ENCODE measurements at places on chromosomes 2 and 18. TPM values are rescaled to one million over a fixed set of nuclear protein-coding genes. Genes with fewer than 3 reads are reported as not detected.

DNA sequence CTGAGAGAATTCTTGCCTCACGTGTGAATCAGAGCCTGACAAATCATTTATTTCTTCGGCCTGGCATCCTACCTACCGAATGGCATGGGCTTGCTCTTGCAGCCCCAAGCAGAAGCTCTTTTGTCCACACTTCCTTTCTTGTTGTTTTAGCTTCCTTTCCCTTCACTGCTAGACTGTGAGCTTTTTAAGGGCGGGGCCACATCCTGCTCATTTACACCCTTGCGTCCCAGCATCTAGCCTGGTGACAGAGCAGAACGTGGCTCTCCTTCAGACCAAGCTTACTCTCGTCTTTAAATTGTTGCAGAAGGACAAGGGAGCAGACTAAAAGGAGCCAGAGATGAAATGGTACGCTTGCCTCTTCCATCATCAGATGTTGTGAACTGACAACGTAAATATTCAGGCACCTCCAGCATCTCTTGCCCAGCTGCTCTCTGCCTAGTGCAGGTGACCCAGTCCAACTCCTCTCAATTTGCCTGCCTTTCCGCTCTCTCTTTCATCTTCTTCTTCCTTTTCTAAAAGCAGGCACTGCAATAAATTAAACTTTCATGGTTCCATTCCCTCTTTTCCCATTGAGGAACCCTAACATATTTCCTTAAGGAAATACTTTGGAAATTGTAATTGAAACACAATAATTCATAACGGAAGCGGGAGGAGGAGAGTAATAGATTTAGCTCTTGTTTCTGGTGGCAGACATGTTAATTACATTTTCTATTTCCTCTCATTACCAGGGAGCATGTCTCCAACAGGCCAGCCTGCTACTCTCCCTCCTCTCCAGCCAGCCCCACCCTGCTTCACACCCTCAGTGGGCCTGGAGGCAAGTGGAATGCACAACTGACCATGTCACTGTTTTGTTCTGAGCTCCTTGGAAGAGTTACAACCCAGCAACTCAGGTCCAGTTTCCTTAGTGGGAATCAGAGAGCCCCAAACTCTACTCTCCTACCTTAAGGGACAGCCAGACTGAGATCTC is 228.1 kb upstream of the TRIB2 start:
- DNase-seq: no peak

DNA sequence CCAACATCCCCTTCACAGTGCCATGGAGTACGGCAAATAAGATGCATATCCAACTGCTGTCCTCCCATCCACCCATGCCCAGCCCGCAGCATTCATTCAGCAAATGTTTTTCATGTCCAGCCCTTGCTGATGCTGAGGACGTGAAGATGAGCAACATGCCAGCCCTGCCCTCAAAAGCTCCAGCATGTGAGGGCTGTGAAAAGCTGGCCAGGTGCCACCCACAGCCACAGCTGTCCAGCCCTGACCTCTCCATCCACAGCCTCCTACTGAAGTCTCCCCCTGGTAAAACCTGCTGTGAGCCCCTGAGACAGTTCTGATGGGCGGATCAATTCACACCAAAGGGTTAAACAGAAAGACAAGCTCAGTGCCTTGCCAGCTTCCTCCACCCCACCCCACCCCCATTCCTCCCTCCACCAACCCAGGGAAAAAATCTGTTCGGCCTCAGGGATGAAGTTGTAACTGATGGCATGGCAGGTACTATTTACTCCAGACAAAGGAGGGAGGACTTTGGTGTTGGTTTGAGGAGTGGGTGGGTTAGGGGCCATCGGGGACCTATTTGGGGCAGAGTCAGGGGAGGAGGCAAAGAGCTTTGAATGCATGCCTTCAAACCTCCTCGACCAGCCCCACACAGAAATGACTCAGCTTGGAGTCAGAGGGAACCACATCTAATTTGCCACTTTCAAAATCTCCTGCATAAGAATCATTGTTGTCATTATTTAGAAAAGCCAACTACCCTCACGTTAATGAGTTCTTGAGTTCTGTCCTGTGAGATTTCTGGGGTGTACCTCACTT is 4.3 kb downstream of the ZBTB7C start:
- DNase-seq: no peak

DNA sequence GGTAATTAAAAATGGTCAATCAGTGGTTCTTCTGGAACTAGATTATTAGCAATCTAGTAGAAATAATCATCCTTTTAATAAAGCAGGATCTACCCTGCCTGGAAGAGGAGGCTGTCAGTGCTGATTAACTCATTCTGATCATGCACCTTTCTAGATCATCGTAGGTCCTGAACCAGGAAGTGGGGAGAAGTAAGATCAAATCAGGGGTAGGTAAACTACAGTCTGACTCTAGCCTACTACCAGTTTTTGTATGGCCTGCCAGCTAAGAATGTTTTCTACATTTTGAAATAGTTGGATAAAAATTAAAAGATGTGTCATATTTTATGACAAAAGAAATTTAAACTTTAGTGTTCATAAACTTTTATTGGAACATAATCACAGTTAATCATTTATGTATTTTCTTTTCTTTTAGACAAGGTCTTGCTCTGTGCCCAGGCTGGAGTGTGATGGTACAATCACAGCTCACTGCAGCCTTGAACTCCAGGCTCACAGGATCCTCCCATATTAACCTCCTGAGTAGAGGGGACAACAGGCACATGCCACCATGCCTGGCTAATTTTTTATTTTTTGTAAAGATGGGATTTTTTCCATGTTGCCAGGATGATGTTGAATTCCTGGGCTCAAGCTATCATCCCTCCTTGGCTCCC is 36.1 kb downstream of the C18orf54 start:
- no peak for DNase-seq

GRCh38 chr18:58529714-58530354 is 99.1 kb downstream of the ALPK2 start:
- DNase-seq: no peak

- DNase-seq: no peak
These were observed 13.4 kb upstream of the EVA1A start for GRCh38 chr2:75574106-75574505.

DNA sequence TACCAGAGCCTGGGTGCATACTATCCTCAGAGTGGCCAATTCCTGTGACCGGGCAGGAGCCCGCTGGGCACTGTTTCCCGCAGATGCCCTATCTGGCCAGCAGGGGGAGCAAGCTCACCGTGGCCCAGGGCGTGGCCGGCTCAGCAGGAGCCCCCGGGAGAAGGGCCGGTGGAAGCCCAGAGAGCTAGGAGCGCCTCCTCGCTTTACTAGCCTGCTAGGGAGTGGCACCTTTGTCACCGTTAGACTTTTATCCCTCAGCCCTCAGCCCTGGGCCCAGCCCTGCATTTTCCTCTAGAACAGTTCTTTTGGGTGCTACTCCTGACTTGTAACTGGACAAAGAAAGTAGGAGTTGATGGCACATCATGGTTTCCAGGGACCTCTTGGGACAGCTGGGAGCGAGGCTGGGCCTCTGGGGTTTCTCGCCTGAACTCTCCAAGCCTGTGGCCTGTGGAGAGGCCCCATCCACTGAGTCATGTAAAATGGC is 24.0 kb downstream of the TMEM177 start:
- no peak for DNase-seq

DNA sequence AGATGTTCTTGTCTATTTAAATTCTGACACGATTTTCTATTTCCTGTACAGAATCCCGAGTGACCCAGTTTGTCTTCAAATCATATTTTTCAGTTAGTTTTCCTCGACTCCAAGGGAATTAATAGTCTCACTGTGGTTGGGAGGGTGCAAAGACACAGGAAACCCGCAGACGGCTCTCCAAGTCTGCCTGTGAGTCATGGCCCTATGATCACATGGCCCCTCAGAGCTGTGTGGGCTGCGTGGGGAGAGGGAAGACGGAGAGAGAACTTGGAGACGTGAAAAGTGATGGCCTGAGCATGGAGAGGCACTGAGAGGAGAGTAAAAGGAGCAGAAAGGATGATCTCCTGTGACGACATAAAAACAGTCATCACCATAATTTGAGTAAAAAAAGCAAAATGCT is 989.9 kb downstream of the DCDC2C start:
- peak; percentile 63 for DNase-seq

DNA sequence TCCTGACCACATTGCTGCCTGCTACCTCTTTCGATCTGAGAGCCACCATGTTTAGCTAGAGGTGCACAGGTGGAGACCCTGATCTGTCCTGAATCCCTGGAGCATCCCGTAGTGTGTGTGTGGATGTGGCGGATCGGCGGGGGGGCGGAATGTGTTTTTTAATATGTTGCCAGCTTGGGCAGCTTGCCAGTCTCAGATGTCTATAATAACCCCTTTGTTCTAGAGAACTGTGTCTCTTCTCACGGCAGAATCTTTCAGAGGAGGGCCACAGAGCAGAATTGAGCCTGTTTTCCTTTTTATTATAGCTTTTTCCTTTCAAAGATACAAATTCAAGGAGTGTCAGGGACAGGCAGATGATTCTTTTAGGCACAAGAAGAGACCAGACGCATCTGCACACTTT is 934.1 kb upstream of the KLHL29 start:
- DNase-seq: no peak

DNA sequence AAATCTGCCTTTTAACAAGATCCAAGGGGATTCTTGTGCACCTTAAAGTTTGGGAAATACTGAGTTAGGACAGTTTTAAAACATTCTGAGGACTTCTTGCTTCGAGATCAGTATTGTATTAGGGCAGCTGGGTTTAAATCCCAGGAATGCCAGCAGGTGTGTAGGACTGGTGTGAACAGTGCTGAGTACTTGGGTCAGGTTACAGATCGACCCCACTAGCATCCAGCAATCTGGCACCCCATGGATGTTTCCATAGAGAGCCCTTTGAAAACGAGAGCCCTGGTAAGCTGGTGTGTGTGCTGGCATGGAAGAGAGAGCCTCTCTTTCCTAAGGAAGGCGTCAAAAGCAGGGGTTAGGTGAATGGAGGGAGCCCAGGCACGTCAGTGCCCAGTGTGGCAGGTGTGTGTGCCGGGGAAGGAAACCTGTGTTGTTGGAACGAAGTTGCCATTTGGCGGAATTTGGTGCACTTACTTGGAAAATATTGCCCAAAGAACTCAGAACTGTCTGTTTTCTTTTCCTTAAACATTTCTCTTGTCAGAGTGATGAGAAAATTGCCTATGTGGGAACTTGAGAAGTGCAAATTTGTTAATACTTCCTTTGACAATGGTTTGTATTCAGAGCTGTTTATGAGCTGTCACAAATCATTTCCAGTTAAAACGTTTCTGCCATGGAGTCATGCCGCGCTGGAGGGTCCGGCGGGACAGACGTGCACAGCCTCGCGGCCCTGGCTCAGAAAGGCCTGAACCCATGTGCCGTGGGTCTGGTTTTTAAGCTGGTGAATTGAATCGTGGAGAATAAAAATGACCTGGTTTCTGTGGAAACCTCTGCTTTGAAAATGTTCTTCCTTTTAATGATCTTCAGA is 38.1 kb downstream of the LDLRAD4 start:
- peak; percentile 35 for DNase-seq

DNA sequence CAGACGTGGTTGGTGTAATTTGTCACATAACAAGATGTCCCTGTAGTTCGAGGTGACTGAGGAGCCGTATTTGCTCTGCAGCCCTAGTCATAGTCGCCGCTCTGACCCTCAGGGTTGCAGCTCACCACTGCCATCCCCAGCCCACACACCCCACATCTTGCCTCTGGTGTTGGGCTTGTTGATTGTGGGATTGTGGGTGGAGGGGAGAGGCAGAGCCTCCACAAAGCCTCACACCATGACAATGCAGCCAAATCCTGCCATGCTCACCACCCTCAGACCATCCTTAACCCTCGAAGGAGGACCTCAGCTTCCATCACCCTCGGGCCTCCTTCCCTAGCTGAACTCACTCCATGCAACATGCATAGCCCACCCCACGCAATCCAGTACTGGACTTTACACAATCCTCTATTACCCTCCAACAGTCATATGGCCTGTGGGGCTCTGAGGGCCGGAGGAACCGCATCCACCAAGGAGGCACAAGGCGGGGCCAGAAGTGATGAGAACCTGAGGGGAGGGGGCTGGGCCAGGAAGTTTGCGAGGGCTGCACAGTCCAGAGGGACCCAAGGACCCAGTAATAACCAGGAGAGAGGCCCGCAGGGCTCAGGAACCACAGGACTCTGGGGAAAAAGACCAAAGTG is 11.6 kb downstream of the PKDCC start:
- no peak for DNase-seq

DNA sequence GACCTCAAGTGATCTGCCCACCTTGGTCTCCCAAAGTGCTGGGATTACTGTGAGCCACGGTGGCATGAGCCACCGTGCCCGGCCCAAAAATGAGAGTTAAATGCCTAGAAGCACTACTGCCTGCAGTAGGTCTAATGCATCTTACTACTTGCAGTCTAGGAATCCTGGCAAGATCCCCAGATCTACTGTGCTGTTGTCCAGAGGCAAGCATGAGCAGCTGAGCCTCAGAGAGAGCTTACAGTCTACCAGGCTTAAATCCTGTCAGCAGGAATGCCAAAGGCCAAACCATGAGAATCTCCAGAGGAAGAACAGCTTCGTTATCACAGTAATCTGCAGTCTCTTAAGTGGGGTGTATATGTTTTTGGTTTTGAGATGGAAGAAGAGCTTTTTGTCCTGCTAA is 54.4 kb downstream of the XRCC5 start:
- DNase-seq: no peak

DNA sequence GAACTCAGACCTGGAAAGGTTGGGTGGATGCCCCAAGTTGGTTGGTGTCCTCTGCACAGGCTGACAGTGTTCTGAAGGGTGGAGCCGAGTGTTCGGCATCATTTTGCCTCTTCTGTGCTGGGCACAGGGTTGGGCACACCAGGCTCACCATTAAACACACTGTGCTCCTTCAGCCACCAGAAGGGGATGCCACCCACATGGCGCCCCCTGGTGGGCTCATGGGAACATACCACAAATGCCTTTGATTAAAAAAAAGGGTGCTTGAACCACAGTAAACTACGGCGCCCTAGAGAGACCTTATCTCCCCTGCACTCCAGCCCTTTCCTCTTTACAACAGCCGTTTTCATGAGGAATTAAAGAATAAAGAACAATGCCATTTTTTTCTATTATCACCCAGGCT is 89.4 kb downstream of the CELF4 start:
- DNase-seq: no peak

DNA sequence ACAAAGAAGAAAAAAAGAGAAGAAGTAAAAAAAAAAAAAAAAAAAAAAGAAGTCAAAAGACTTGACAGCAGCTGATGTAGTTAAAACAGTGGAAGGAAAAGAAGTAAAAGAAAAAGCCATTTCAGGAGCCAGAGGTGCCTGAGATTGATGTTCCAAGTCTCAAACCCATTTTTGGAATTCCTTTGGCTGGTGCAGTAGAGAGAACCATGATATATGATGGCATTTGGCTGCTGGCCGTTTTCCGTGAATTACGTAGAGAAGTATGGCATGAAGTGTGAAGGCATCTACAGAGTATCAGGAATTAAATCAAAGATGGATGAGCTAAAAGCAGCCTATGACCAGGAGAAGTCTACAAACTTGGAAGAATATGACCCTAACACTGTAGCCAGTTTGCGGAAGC is 7.6 kb upstream of the CHST10 start:
- DNase-seq: no peak

FAM237A gene
- total RNA-seq: not detected

TMEM178A gene
- 29.5 TPM for total RNA-seq

Data from ascending aorta (tissue), 2 donors.